HS-5 (cell line): ENCODE measurements at places on chromosomes 16 and 17.

DNA sequence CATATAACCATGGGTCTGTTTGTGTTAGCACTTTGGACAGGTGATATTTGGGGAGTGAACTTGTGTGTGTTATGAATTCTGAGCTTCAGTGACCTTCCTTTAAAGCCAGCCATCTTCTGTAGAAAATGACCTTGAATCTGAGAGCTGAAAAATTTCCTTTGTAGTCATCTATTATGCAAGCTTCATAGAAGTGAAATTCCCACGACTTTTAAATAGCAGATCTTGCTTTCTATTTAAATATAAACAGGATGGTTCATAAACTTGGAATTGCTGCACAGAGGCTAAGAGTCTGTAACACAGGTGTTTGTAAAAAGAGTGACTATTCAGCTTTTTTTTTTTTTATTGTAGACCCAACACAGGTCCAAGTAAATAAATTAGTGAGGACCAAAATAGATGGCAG lies 85.5 kb downstream of the MARCHF10 start:
- no peak for DNase-seq

- DNase-seq = no peak
These were observed 113.4 kb upstream of the RCVRN start for GRCh38 chr17:10018461-10018891.

- no peak for DNase-seq
These were observed 26.0 kb upstream of the CDH15 start for GRCh38 chr16:89145406-89146161.

DNA sequence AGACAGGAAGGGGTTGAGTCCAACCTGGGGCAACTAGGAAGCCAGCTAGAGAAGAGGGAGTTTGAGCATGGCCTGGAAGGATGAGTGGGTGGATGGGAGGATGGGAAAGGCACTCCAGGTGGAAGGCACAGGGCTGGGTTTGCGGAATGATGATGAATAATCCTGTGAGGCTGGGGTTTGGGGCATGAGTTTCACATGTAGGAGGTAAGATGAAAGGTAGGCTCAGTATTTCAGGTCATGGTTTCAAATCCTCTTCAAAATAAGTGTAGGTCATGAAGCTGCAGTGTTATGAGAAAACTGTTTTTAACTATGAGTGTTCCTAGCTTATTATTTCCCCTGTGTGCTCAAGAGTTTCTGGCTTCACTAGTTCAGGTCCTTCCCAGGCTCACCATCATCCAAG lies 130.3 kb downstream of the SKAP1 start:
- no peak for DNase-seq

DNA sequence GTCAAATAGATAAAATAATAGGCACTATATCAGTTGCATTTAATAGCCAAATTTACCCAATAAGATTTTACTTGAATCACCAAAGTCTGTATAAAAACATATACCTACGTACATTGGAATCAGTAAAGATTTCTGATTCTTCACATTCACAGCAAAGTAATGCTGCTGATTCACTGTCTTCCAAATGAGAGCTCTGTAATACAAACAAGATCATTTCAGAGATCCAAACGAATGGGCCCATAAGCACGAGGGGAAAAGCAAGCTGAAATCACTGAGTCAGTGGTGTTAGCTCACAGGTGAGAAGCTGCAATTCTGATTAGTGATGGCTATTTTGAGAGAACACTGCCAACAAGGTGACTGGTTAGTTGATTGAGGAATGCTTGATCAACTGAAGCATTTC lies 81.3 kb downstream of the SSH2 start:
- no peak for DNase-seq
